ENCODE measurements at places on chromosomes 2 and 18. TPM values are rescaled to one million over a fixed set of nuclear protein-coding genes. Genes with fewer than 3 reads are reported as not detected.

MOGAT1 gene
- 0.38 TPM for total RNA-seq

CTNNA2 gene
- total RNA-seq = 5.4 TPM

AQP4 gene
- total RNA-seq = 0.78 TPM

LAMA3 gene
- total RNA-seq = 5.4 TPM

PROM2 gene
- 9.5 TPM for total RNA-seq

SKOR2 gene
- total RNA-seq = not detected

CCL20 gene
- total RNA-seq = 8.5 TPM

TMEM200C gene
- 0.28 TPM for total RNA-seq

STEAP3 gene
- 20.6 TPM for total RNA-seq

BCL11A gene
- total RNA-seq = 10.3 TPM

CHST10 gene
- 5.6 TPM for total RNA-seq

XDH gene
- 1.3 TPM for total RNA-seq

RASGRP3 gene
- total RNA-seq = 0.92 TPM

CD8B2 gene
- total RNA-seq = 0.03 TPM

CGREF1 gene
- total RNA-seq = 0.78 TPM

TLX2 gene
- total RNA-seq = not detected

INPP1 gene
- total RNA-seq = 14.1 TPM

INHA gene
- 3.8 TPM for total RNA-seq

LRP2 gene
- not detected for total RNA-seq

HAT1 gene
- 16.4 TPM for total RNA-seq

CDC42EP3 gene
- total RNA-seq = 5.3 TPM

UGT1A10 gene
- total RNA-seq = not detected

TMEM198 gene
- total RNA-seq = 6.3 TPM

PTPRM gene
- 30.4 TPM for total RNA-seq

PFN4 gene
- total RNA-seq = 0.16 TPM

TCF23 gene
- total RNA-seq = 0.03 TPM

EVA1A gene
- 18.4 TPM for total RNA-seq

LDLRAD4 gene
- total RNA-seq = 4.6 TPM

CYP27C1 gene
- total RNA-seq = not detected

RPE gene
- total RNA-seq = 21.5 TPM

RAX gene
- not detected for total RNA-seq

RAB6C gene
- 0.09 TPM for total RNA-seq

ALPI gene
- total RNA-seq = not detected

RRM2 gene
- total RNA-seq = 0.24 TPM

METTL21A gene
- 8.6 TPM for total RNA-seq

TMEM17 gene
- total RNA-seq = 1.3 TPM

FAM237A gene
- total RNA-seq = not detected

MREG gene
- 2.3 TPM for total RNA-seq

CYBRD1 gene
- total RNA-seq = 29.3 TPM

LYPD1 gene
- total RNA-seq = 15.5 TPM

B3GNT7 gene
- 10.3 TPM for total RNA-seq

ADD2 gene
- total RNA-seq = 5.5 TPM

C2orf15 gene
- 0.63 TPM for total RNA-seq

OTOS gene
- total RNA-seq = not detected

TUBA4B gene
- not detected for total RNA-seq

AKAIN1 gene
- 0.28 TPM for total RNA-seq

CELF4 gene
- total RNA-seq = 2.2 TPM

DNAJB2 gene
- total RNA-seq = 63.6 TPM

IL36B gene
- not detected for total RNA-seq

RNF152 gene
- 4.6 TPM for total RNA-seq

CDH19 gene
- 0.54 TPM for total RNA-seq

AQP12A gene
- total RNA-seq = 163 TPM

KLHL41 gene
- 0.67 TPM for total RNA-seq

FAM117B gene
- 7.3 TPM for total RNA-seq

Measured in pancreas (tissue), 10 donors.